Naive B cell (primary cell): ENCODE measurements at places on chromosomes 2 and 18. TPM values are rescaled to one million over a fixed set of nuclear protein-coding genes. Genes with fewer than 3 reads are reported as not detected.

DNA sequence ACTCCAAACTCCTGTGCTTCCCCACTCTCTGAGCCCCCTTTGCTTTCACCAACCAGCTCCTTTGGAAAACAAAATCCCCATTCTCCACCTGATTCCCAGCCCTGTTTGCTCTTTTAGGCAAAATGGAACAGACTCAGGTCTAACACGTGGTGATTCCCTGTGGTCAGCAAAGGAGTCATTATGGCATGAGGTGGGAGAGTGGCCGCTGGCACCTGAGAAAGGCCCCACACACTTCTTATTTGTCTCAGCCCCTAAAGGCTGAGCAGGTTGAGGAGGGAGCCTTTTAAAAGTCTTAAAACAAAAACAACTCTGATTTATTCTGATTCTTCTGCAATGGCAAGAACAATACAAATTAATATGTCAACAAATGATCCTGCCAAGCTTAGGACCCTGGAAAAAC, 401.2 kb downstream of the TNS1 start:
- DNase-seq = no peak

DNA sequence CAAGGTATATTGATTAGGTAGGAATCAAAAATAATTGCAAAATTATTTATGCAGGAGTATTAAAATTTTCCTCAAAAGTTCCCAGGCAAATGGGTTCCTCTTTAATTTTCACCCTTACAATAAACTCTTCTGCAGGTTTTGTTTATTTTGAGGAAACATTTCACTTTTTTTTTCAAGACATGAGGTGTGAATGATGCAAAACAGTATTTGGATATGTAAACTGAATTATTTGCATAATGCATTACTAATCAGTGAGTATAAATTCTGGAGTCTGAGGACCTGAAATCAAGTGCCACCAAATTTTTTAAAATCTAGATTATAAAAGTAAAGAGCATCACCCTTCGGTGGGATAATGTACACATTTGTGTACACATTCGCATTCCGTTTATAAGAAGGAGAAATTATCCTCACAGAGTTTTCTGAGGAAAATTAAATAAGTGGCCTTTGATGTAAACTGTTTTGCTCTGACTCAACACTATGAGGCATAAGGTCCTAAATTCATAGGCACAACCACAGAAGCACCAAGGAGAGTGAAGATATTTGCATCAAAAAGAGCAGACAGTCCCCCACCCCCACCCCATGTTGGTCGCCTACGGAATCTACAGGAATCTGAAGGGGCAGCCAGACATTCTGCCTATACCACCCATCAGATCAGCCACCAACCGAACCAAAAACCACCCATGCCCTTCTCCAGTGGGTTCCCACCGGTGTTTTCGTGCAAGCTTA, 33.1 kb downstream of the BCL11A start:
- DNase-seq = no peak

DNA sequence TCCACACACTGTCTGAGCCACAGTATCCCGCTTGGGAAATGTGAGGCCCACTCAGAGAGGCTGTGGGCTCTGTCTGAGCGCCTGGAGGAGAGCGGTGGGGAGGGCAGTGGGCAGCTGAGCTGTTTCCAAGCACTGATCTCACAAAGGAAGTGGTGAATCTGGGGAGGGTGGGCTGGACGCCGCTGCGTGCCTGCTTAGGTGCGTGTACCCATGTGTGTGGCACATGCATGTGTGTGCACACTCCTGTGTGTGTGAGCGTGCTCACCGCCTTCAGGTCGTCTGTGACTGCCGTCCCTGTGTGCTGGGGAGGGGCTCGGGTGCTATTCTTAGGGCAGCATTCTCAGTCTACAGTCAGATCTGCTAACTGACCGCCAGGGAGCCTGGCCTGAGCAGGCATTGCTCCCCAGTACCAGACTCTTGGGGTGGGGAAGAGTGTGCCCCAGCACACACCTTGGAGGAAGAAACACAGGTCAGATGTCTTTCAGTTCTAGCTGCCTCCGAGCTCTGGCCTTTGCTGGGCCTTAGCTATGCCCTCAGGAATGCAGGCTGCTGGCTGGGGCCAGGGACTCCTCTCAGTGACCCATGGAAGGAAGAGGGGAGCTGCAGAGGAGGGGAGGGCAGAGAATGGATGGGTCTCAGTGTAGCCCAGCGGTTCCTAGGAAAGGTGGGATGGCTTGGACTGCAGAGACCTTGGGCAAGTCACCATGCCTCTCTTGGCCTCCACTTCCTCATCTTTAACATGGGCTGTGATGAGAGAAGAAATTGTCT, 31.4 kb downstream of the KCNIP3 start:
- no peak for DNase-seq

DNA sequence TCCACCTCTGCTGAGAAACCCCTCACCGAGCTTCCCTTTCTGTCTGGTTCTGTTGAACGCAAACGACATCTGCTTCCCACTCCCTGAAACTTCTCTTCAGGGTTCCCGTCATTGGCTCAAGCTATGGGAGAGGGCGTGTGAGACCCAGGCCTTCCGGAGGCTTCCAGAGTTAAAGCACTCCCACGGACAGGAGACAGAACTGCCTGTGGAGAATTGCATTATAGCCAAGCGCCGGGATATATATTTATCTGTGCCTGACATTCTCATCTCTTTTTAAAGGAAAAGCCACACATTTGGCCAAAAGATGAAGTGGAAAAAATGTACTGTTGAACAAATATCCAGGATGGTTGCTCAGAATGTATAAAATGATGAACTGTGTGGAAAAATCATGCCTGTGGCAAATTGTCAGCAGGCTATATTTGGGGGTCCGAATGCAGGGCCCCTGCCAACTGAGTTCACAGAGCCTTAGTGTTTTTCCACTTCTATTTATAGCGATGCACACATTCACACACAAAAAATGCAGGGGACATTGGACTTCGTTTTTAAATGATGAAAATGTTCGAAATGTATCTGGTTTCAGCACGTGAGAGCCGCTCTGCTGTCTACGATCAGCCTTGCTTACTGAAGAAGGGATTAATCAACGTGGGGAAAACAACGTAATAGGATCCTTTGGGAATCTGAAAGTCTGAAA, 59.5 kb downstream of the E2F6 start:
- no peak for DNase-seq

- DNase-seq = no peak
Measured at GRCh38 chr18:60905699-60906098, 427.5 kb upstream of the CDH20 start.

- no peak for DNase-seq
Measured at GRCh38 chr2:152602750-152603149, 114.5 kb downstream of the PRPF40A start.

DNA sequence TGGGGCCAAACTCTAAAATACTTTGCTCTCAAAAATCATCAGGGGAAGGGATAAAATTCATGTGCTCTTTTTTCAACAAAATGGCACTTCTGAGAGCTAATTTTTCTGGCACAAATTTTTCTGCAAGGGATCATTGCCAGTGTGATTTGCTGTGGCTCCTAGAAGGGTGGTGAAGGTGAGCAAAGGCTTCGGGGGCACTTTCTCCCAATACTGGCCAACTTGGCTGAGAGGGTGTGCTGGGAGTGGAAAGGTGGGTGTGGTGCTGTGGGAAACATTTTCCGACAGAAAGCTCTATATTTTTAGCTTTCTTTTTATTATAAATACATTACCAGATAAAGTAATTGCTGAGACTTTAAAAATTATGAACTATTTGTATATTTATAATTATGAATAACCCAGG, 419 bp downstream of the SMYD1 start:
- DNase-seq = no peak

DNA sequence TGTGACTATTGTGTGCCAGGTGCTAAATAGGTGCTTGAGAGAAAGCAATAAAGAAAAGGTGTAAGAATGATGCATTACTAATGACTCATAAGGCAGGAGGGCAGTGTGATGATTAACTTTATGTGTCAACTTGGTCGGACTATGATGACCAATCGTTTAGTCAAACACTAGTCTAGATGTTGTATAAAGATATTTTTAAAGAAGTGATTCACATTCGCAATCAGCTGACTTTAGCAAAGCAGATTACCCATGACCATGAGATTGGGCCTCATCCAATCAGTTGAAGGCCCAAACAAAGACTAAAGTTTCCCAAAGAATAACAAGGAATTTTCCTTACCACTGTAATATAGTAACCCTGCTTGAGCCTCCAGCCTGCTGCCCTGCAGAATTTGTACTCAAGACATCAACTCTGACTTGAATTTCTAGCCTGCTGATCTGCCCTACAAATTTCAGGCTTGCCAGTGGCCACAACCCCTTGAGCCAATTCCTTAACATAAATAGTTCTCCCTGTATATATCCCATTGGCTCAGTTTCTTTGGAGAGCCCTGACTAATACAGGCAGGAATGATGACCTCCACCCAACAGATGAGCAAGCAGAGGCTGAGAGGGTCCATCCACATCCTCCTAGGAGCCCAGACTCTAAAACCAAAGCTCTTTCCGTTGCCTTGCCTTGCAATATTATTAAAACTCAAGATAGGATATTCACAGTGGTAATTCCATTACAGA, 132.6 kb downstream of the ACTR3 start:
- DNase-seq = no peak

GRCh38 chr2:239253264-239253663, 147.6 kb downstream of the HDAC4 start:
- peak; percentile 59 for DNase-seq

DNA sequence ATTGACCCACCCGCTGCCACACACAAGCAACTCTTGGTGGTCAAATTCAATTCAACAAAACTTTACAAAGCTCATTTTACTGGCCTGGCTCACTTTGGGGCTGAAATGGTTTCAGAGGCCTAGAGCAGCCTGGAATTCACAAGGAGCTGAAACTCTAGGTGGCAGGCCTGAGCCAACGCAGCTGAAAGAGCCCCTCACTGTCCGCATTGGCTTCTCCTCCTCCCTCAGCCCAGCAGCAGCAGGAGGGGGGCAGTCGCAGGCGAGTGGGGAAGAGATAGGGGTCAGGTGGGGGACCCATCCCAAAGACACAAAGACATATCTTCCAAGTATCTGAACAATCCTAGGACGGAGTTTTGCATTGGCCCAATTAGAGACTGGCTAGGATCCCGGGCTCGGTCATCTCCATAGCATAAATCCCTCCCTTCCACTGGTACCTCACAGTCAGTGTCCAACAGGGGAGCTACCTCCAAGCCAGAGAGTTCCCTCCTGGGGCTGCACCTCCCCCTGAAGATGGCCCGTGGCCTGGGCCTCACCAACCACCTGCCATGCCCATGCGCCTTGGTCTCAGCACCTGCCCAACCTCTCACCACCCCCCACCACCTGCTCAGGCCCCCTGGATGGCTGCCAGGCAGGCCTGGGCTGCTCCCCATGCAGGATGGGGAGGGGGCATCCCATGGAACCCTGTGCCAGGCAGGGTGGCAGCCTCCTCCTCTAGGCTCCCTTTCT, 113.4 kb downstream of the ZBTB7C start:
- no peak for DNase-seq

DNA sequence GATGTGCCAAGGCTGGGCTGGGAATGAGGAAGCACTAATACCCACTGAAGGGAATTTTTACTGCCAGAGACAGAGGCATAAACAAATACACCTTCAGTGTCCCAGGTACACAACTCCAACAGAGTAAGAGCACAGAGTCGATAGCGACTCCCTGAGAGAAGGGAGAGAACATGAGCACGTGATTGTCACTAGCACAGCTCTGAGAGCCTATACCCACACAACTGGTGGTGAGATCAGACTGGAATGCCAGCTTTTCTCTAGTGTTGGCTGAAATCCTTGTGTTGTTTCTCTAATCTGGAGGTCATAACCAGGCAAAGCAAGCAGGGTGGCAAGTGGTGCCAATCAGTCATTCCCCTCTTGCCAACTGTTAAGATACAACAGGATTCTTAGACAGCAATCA, 377.2 kb downstream of the CNTNAP5 start:
- no peak for DNase-seq

GRCh38 chr2:75986617-75987016, 275.9 kb upstream of the GCFC2 start:
- DNase-seq = no peak

GRCh38 chr2:196601430-196602306, 37.8 kb upstream of the CCDC150 start:
- DNase-seq = no peak

- no peak for DNase-seq
Measured at GRCh38 chr2:37831081-37831780, 93.9 kb upstream of the RMDN2 start.

DNA sequence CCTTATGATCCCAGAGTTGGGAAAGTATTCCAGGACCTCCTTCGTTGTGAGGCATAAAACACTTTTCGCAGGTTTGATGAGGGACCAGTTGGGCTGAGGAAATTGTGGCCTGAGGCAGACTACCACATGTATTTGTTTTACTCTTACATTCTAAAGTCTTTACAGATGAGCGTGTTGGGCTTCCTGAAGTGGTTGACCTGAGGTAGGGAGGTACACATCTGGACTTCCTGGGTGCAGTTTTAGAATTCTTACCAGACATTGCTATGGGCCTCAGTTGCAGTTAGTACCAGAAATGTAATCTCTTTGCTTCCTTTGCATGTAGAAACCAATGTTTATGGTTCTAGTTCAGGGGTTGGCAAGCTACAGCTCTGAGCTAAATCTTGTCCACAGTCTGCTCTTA, 48.7 kb downstream of the COA5 start:
- no peak for DNase-seq

GRCh38 chr2:232405943-232406510, 617 bp upstream of the ALPG start:
- DNase-seq = no peak

GRCh38 chr2:231696004-231696367, 12.3 kb upstream of the PTMA start:
- no peak for DNase-seq

- DNase-seq = no peak
Measured at GRCh38 chr2:28507796-28508764, 12.2 kb downstream of the PLB1 start.

Gene ERFE
- not detected for polyA plus RNA-seq

Gene CD302
- 0.79 TPM for polyA plus RNA-seq

Gene CFAP65
- not detected for polyA plus RNA-seq

Gene NCKAP5
- not detected for polyA plus RNA-seq

Gene DSEL
- polyA plus RNA-seq = 0.11 TPM

Gene POU3F3
- polyA plus RNA-seq = not detected

Gene UGT1A5
- polyA plus RNA-seq = not detected

Gene GPR55
- polyA plus RNA-seq = not detected

Gene SPC25
- not detected for polyA plus RNA-seq

Gene SP140
- polyA plus RNA-seq = 80.0 TPM

Gene VWA3B
- polyA plus RNA-seq = not detected
